ENCODE measurements at places on chromosomes 5 and 9. TPM values are rescaled to one million over a fixed set of nuclear protein-coding genes. Genes with fewer than 3 reads are reported as not detected.

Gene SLC27A6
- polyA plus RNA-seq = 1.6 TPM

Gene PCDHA9
- 0.08 TPM for polyA plus RNA-seq

Gene SMIM33
- 0.12 TPM for polyA plus RNA-seq

Gene ATP10B
- polyA plus RNA-seq = 0.83 TPM

Gene PCDHGA8
- 0.78 TPM for polyA plus RNA-seq

- no peak for DNase-seq
These were observed 439.0 kb downstream of the ENC1 start for GRCh38 chr5:74201334-74202081.

DNA sequence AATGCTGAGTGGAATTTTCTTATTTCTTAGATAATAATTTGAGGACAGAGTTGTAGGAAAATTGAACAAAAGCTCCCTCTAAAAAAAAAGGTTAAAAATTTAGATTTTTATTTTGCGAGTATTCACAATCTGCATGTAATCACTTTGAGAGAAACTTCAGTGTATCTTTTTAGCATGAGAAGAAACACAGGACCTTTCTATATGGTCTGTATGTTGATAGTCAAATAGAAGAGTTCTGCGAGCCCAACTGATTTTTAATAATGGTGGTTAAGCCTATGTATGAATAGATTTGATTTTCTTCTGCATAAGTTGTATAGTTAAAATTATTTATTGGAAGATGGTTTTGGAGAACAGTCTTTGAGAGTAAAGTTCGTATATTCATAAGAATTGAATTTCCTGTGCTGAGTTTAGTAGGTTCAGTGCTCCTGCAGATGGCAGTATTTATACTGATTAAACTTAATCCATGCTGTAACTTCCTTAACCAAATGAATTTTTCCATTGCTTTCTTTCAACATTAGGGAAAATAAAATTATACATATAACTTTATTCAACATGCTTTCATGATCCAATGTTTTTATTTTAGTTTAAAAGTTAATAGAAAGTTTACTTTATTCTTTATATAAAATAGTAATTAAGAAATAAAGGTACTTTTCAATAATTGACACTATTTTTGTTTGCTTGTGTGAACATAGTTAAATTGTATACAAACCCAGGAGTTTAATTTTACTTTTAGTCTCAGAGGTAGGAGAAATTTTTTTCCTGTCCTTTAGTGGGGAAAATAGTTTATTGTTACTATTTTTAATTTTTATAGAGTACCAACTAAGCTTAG lies 19.6 kb downstream of the TCERG1 start:
- DNase-seq = no peak

DNA sequence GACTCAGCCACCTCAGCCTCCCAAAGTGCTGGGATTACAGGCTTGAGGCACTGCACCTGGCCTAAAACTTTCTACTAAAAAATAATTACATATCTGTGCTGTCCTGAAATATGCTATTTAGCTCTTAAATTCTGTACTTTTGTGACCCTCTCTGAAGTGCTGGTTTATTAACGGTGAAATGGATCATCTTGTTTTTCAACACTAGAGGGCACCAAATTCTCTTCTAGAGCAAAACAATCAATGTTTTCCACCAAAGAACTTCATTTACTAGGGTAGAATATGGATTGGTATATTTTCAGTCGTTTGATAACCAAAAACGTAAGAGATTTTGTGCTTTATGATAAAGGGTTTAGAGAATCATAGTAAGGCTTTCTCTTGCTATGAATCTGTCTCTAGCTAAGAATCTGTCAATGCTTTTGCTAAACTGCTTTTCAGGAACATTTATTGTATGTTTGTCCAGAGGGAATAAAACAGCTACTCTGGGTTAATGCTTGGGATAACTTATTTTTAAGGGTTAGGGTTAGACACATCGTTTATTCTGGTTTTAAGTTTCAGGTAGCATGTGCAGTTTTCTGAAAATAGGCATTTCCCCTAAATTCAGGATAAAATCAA lies 63.6 kb downstream of the RNF180 start:
- peak; percentile 10 for DNase-seq

GRCh38 chr5:152097128-152097527 lies 172.5 kb upstream of the GLRA1 start:
- DNase-seq = no peak

DNA sequence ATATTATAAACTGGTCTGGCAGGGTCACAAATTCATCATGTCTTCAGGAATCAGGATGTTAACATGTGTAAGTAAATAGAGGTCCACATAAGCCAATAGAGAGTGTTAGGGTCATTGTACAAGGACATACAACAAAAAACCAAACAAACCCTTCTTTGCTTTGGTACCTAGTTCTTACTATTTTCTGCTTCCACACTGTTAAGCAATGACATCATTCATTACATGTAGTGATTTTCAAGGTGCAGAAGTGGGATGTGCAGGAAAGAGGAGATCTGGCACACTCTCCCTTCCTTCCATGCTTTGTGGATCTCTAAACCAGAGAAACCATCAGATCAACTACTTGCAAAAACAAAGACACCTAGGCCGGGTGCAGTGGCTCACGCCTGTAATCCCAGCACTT lies 184.1 kb downstream of the RAPGEF6 start:
- no peak for DNase-seq

DNA sequence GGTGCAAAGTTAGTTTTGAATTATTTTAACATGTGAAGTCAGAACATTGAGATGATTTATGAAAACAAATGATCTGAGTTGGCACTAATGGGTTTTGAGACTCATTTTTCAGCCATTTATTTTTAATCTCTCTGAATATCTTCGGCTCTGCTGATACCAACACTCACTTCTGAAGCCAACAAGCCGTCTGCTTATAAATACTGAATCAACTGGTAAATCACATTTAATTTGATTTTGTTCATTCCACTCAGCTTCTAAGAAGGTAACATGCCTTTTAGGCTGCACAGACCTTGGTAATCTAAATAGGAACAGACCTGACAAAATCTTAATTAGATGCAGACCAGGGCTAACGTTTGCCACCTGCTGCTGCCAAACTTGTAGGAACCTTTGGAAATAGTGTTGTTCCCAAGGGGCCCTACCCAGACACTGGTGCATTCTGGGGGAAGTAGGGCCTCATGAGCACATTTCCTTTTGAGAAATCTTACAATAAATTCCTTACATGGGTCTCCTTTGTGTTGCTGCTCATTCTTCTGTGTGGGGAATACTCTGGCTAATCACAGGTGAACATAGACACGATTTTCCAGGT lies 182.2 kb downstream of the KCTD16 start:
- DNase-seq = no peak

DNA sequence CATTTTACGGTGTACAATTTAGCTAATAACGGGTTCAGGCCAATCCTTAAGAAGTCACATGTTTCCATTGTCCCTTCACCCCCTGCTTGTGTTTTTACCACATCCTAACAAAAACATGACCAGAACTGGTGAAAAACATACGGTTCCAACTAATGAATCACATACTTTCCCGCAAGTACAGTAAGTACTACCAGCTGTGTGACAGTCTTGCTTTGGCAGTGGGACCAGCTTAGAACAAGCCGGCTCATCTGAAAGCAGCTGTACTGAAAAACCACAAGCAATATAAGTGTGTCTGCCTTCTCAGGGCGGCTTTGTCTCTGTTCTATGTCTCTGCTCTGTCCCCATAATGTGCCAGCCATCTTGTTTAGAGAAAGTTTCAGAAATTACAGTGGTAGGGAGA lies 242.5 kb downstream of the BNC2 start:
- no peak for DNase-seq

DNA sequence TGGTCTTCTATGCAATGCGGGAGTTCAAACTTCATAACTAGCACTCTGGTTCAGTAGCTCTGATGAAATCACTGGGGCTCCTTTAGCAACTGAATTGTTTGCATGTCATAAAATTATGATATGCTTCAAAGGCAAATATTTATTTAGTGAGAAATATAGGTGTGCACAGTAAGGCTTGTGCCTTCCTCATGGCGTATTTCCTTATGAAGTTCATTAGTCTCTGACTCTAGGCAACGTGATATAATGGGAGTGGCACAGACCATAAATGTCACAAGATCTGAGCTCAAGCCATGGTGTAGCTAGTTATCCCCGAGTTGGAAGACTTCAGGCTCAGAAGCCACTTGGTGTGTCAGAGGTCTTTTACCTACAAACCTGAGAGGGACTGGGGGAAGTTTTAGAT lies 35.5 kb downstream of the PIP5K1B start:
- DNase-seq = no peak

DNA sequence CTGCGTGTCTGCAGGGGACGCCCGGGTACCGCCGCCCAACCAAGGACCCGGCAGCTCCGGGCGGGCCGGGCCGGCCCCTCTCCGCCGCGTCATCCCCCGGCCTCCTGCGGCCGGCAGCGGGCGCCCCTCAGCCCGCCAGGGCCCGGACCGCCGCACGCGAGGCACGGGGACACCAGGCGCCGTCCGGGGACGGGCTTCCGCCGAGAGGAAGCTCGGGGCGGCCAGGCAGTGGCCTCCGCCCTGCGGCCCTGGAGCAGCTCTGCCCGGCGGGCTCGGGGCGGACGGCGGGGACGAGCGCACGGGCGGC lies 373 bp downstream of the FBXW5 start:
- DNase-seq = no peak

DNA sequence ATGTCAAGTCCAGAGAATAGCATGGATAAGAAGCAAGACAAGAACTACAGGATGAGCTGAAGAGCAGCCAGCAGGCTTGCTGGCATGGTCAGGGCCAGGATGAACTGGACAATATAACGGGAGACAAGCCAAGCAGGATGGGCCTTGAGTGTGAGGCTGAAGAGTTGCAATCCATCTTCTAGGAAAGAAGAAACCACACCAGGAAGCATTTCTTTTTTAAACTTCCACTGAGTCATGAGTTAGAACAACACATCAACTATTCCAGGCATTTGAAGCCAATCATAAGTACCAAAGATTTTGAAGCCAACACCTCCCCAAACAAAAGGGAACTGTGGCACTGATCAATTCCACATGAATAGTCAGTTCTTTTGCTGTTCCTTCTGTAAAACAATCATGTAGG lies 27.3 kb downstream of the SLC31A2 start:
- no peak for DNase-seq

- no peak for DNase-seq
These were observed 242.5 kb upstream of the RIOK2 start for GRCh38 chr5:97425511-97425910.

- DNase-seq = no peak
These were observed 11.3 kb upstream of the TIMD4 start for GRCh38 chr5:156974328-156974727.

DNA sequence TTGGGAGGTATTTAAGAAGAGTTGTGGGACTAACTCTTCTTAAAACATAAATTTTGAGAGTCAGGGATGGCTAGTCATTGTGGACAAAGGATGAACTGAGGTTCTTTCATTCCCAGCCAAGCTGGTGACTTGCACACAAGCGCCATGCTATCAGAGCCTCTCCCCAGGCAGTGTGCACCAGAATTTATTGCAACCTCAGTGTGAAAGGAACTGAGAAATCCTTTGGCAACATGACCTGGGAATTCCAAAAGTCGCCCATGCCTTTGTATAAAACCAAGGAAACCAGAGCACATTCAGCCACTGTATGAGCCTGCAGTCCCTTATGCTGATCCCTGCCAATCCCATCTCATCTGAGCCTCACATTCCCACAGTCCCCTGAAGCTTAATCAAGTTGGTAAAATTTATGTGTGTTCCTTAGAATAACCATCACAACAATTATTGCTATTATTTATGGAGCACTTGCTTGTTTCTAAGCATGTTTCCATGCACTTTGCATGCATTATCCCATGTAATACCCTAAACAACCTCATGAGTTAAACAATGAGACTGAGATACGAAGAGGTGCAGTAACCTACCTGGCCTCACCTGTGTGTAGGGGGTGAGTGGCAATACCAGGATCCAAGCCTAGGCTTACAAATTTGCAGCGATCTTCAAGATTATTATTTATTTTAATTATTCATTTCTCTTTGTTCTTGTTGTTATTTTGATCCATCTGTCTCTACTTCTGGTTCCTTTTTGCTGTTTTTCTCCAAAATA lies 116.4 kb downstream of the NTRK2 start:
- no peak for DNase-seq

GRCh38 chr9:121395558-121395957 lies 25.5 kb upstream of the STOM start:
- DNase-seq = no peak

DNA sequence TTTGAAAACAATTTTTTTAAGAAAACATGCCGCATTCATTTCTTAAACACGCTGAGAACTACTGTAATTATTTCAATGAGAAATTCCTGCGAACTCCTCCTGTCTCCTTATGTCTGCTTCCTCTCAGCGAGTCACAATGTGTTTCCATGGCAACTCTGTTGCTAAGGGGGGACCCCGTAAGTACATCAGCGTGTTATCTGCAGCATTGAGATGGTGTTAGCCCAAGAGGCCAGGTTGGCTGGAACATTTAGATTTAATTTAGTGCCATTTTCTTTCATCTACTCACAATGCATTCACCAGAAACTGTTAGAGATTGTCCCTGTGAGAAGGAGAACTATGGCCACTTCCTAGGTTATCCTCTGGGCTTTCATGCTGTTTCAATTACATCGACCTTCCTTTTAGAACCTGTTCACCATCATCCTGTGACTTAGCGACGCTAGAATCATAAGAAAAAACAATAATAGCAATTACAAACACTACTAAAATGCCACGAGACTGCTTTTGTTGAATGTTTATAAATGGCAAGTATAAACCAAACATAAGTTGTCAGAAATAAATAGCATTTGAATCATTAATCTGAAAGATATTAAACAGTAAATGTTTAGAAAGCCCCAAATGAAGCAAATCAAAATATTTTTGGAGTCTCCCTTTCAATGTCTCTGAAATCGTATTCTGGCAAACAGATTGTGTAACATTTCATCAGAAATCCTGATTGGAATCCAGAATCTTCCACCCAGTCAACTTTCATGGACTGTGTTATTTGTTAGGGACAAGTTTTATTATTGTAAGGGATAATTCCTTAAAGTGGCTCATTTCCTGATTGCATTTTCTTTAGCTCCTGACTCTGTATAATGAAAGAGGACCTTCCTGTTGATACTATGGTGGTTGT lies 39.7 kb upstream of the SHC3 start:
- DNase-seq = peak; percentile 16

GRCh38 chr5:15516486-15516885 lies 16.5 kb downstream of the FBXL7 start:
- no peak for DNase-seq

DNA sequence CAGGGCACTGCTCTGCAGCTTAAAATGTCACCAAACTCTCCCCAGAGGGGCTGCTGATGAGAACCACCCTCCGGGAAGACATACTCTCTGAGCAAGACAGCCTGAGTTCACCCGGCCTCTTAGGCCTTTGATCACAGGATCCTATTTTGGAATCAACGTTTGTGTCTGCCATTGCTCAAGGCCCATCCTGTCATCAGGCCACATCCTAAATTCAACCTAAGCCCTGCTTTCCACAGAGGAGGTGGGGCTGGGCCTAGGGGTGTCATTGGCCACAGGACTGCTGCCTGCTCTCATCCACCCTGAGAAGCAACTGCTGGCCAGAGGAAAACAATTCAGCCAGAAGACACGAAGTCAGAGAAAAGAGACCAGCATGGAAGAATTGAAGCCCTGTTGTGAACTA lies 351.1 kb upstream of the IRX2 start:
- DNase-seq = no peak

DNA sequence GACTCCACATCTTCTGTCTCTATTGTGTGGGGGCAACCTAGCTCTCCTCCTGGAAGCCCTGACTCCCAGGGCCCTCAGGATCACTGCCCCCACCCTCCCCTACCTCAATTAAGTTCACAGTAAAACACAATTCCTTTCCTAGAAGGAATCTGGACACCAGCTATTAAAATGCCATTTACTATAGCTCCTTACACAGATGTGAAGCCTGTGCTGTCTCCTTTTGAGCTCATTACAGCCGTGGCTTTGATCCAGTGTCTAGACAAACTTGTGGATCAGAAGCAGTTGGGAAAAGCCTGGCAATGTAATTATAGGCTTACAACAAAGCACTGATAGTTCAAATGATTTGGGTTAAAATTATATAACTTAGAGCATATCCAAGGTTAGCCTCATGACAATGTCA lies 107.0 kb upstream of the SMIM23 start:
- no peak for DNase-seq
